ENCODE measurements at places on chromosomes 1 and 21.

DNA sequence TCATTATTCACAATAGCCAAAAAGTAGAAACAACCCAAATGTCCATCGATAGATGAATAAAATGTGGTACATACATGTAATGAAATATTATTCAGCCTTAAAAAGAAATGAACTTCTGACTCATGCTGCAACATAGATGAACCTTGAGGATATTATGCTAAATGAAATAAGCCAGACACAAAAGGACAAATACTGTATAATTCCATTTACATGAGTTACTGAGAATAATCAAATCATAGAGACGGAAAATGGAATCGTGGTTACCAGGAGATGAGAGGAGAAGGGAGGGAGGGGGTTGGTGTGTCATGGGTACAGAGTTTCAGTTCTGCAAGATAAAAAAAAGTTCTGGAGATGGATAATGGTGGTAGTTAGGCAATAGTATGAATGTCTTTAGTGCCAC is 184.1 kb downstream of the PSMG1 start:
- DNase-seq: no peak

DNA sequence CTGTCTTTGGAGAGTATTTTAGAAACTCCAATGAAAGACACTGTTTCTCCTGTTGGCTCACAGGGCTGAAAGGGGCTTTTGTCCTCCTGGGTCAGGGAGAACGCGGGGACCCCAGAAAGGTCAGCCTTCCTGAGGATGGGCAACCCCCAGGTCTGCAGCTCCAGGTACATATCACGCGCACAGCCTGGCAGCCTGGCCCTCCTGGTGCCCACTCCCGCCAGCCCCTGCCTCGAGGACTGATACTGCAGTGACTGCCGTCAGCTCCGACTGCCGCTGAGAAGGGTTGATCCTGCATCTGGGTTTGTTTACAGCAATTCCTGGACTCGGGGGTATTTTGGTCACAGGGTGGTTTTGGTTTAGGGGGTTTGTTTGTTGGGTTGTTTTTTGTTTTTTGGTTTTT is 58.5 kb downstream of the LACTBL1 start:
- DNase-seq: no peak

GRCh38 chr1:4973341-4973740 is 318.9 kb downstream of the AJAP1 start:
- no peak for DNase-seq

DNA sequence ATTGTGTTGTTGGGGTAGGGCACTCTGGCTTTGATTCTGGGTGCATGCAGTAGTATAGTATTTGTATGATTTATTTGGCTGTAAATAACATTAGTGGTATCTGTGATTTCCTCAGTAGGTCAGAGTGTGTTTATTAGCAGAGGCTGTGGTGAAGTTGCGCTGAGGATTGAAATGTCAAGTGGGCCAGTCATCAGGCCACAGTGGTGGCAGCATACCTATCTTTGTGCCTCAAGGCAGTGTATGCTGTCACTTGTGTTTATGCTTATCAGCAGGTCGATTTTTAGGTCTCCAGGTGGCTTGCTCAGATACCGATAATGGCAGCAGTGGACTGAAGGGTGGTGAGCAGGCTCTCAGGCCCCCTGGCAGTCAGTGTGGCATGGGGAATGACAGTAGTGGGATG is 11.3 kb downstream of the LY9 start:
- no peak for DNase-seq

GRCh38 chr1:208218237-208219097 is 25.7 kb downstream of the PLXNA2 start:
- DNase-seq: no peak

DNA sequence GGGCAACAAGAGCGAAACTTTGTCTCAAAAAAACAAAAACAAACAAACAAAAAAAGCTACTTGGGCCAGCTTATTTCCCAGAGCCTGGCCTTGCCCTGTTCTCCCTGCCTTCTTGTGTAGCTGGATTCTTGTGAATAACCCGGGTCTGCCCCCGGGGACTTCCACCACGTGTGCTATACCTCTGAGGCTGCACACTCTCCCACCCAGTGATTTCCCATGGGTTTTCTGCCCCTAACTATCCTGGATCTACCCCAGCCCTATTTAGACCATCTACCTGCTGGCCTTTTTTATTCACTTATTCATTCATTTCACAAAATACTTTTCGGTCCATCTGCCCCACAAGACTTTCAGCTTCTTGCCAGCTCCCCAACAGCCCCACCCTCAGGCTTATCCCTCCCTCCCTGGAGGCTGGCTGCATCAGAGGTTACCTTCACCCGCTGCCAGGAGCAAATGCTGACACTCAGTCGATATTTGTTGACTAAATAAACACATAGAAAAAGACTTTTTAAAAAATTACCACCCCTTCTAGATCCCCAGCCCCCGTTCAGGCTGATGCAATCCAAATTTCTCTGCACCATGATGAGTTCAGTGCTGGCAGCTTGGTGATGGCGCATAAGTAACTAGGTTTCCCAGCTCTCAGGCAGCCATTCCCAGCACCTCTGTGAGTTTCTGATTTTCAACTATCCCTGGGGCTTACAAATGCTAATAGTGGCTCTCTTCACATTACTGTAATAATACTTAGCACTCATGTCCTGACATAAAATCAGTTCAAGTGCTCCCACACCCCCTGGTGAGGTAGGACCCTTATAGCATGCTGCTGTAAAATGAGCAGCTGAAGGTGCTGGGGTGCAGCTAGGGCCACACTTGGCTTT is 30.7 kb upstream of the TARBP1 start:
- DNase-seq: no peak

DNA sequence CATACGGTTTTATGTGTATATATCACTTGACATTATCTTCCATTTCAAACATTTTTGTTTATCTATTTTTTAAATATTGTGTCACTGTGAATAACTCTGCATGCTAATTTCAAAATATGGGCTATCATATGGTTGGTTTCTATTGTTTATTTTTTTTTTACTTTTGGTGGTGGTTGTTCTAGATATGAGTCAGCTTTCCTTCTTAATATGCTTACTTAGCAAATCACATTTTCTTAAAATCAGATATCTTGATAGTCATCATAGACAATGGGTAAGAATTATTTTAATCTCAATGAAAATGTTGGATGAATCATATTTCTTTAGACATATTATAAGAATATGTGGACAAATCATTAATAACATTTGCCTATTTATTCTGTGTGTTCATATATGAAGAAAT is 881.5 kb downstream of the BRINP3 start:
- no peak for DNase-seq

DNA sequence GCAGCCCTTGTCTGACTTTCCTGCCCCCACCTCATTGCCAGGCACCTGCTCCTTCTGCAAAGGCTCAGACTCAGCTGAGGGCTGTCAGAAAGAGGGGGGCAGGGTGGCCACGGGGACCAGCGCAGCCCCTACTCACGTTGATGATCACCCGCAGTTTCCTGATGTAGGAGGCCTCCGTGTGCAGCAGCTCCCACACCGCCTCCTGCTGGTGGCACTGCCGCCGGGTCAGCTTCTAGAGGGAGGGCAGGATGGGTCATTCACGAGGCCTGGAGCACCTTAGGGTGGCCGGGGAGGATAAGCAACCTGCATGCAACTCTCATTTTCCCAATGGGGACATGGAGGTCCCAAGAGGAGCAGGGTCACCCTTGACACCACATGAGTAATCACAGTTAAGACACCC is 6.4 kb upstream of the TNFRSF25 start:
- DNase-seq: no peak

DNA sequence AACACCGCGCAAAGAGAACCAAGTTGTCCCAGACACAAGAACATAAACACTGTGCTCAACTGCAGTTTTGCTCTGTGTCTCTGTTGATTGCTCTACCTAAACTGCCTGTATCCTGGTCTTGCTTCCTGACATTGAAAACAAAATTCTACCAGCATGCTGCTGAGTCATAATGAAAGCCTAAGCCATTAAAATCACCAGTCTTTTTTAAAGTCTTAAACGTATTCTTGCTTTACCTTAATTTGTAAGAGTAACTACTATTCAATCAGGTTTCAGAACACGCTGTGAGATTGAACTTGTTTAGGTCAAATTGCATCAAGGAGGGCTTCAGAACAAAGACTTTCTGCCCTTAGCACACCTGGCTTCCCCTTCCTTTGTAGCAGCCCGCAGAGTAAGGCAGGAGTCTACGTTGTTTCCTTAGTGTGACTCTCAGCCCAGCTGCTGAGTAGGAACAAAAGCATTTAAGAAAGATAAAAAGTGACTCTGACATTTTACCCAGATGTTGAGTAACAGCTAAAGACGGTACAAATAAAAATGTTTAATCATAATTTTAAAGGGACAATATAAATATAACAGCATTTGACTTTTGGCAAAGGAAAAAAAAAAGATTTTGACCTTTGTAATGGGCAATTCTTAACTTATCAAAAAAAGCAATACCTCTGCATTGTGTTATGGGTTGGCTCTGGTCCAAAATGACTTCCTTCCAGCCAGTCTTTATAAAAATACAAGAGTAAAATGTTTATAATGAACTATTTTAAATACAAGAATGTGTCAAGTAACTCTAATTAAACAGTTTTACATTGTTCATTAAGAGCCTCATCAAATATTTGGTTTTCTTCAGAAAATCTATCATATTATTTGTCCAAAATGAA is 186.9 kb upstream of the ADGRL4 start:
- no peak for DNase-seq

GRCh38 chr1:244988521-244988920 is 124.2 kb upstream of the HNRNPU start:
- DNase-seq: no peak

GRCh38 chr1:165376041-165376810 is 19.7 kb upstream of the LMX1A start:
- peak; percentile 89 for DNase-seq

GRCh38 chr1:26212726-26213125 is 21.3 kb upstream of the CEP85 start:
- no peak for DNase-seq

- DNase-seq: no peak
Measured at GRCh38 chr1:81509594-81509993, 291.1 kb upstream of the ADGRL2 start.

DNA sequence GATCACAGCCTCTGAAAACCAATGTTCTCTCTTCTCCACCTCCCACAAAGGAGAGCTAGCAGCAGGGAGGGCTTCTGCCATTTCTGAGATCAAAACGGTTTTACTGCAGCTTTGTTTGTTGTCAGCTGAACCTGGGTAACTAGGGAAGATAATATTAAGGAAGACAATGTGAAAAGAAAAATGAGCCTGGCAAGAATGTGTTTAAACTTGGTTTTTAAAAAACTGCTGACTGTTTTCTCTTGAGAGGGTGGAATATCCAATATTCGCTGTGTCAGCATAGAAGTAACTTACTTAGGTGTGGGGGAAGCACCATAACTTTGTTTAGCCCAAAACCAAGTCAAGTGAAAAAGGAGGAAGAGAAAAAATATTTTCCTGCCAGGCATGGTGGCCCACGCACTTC is 35.8 kb upstream of the TDRD10 start:
- no peak for DNase-seq

DNA sequence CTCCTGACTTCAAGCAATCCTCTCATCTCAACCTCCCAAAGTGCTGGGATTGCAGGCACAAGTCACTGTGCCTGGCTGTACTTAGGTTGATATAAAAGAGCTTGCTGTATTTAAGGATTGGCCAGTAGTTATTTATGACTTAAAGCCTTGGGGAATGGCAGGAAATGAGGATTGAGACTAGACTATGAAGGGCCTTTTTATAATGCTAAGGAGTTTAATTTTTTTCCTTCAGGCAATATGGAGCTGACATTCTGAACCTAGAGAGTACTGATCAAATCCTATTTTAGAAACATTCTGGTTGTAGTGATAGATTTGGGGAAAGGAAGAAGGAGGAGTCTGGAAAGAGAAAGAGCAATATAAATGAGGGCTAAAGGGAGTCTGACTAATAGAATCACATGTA is 44.7 kb downstream of the MSH4 start:
- no peak for DNase-seq

- DNase-seq: no peak
Measured at GRCh38 chr1:229146647-229147046, 124.3 kb upstream of the RAB4A start.

DNA sequence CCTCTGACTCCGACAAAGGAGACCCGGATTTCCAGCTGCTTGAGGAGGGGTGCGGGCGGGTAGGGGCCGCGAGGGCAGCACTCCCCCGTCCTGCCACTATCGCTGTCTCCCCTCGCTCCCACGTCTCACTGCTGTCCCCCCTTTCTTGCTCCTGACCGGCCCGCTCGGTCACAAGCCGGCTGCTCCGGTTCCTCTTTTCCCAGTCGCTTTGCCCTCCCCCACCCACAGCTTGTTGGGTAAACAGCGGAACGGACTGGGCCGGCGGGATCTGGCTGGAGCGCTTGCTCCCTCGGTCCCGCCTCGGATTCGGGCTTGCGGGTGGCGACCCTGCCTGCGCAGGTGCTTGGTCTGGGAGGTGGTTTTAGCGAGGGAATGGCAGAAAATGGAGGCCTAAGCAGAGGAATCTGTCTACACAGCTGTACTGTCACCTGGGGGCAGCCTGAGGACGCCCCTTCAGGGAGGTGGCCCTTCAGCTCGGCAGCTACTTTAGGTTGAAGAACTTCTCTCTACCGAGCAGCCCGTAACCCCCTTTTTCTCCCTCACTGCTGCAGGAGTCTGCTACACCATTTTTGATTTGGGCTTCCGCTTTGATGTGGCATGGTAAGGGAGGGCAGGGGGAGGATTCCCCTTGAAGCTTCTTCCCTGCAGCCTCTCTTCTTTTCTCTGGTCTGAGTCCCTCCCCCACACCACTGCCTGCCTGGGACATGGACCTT is 645 bp downstream of the ATP6V0B start:
- DNase-seq: no peak

DNA sequence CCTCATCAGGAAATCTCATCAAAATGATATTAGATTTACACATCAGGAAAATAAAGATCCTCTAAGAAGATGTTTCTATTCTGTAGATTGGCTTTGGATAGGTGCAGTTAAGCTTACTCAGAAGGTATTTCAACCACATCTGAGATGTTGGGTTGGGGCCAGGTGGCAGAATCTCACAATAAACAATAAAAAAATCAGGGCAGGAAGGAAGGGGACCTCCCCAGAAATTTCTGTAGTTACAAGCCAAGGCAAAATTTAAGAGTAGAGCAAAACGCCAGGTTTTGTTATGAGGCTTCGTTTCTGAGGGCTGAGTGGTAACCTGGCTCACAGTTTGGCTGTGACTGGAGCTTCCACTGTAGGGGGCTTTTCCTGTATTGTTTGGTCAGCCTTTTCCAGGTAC is 84.8 kb downstream of the HUNK start:
- no peak for DNase-seq

GRCh38 chr1:43874716-43875115 is 58.9 kb upstream of the ARTN start:
- no peak for DNase-seq

DNA sequence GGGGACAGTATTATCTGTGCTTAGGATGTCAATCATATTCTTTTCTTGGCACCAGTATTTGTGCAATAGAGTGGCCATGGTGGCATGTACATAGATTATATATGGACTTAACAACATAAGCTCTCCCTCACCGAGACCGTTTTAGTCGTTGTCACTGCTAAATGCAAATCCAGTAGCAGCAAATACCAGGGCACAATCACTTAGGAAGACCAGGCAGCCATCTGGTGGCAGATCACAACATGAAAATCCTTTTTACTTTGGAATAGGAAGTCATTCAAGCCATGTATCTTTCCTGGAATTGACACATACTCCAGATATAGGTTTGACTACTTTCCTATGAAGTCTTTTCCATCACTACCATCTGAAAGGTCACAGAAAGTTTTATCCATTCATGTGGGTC is 53.2 kb upstream of the C1orf87 start:
- no peak for DNase-seq

Measured in tibial nerve (tissue), 4 donors.